ENCODE measurements at places on chromosomes 16 and 17.

- DNase-seq: no peak
Measured at GRCh38 chr16:65414284-65414984, 292.6 kb upstream of the CDH11 start.

GRCh38 chr17:2239882-2240430 is 63.6 kb downstream of the SMG6 start:
- DNase-seq: no peak

GRCh38 chr16:17225541-17225940 is 245.2 kb downstream of the XYLT1 start:
- DNase-seq: no peak

- no peak for DNase-seq
Measured at GRCh38 chr17:8939496-8940334, 25.8 kb downstream of the PIK3R5 start.

DNA sequence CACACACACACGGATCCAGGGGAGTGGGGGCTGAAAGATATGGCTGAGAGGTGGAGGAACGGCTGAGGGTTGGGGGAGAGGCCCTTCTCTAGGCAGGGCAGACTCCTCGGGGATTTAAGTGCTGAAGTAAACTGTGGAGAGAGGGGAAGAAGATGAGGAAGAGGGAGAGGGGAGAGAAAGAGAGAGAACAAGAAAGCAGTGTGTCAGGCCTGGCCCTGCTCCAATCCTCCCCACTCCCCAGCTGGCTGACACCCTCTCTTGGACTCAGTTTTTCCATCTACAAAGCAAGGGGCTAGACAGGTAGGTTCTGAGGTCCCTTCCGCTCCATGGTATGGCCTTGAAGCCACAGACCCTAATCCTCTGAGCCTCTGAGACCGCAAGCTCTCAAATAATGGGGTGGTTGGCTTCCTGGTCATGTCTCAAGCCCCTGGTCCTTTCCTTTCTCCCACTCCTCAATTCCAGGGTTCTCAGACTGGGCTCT is 2.0 kb downstream of the VAMP2 start:
- no peak for DNase-seq

- no peak for DNase-seq
Measured at GRCh38 chr16:53896722-53897121, 192.8 kb downstream of the FTO start.

DNA sequence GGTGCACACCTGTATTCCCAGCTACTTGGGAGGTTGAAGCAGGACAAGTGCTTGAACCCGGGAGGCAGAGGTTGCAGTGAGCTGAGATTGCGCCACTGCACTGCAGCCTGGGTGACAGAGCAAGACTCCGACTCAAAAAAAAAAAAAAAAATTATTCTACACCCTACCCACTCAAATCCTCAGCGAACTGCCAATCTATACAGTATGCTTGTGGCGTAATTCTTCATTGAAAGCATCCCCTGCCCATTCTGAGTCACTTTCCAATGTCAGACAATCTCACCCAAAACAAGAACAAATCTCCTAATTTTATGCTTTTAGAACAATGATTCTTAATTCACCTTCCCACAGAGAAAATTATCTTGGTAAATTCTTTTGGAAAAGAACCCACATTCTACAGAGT is 12.0 kb downstream of the AMFR start:
- DNase-seq: no peak

- DNase-seq: no peak
Measured at GRCh38 chr17:80843741-80844156, 147.9 kb upstream of the CHMP6 start.

- no peak for DNase-seq
Measured at GRCh38 chr17:8847891-8848290, 19.6 kb downstream of the PIK3R6 start.
